ENCODE measurements at places on chromosomes 5 and 9. TPM values are rescaled to one million over a fixed set of nuclear protein-coding genes. Genes with fewer than 3 reads are reported as not detected.
A peak's percentile ranks its signal among the peaks of the same experiment; 100 is the strongest.

PCDHGB7 gene
- total RNA-seq: 0.33 TPM

ZMAT2 gene
- total RNA-seq: 62.1 TPM

IGFBPL1 gene
- not detected for total RNA-seq

OR1J2 gene
- total RNA-seq: not detected

C9orf152 gene
- not detected for total RNA-seq

AQP7 gene
- total RNA-seq: not detected

PCDHB5 gene
- total RNA-seq: not detected

SLC2A6 gene
- 42.3 TPM for total RNA-seq

- peak within 1 kb of the TSS; percentile 43 for H3K27ac ChIP-seq
- H3K36me3 ChIP-seq: no peaks in the 10 kb centered on the region
- peak within 1 kb of the TSS; percentile 52 for H3K4me3 ChIP-seq
- peaks cover 12% of the 10 kb centered on the region for H3K4me1 ChIP-seq
- peaks cover 3% of the 10 kb centered on the region for H3K27me3 ChIP-seq
Measured at GRCh38 chr9:97938081-97938644, at the start of gene HEMGN. Gene HEMGN, minus strand, starts transcription at chr9:97938172. Its CDS starts 36 bp downstream, at chr9:97938136.

DNA sequence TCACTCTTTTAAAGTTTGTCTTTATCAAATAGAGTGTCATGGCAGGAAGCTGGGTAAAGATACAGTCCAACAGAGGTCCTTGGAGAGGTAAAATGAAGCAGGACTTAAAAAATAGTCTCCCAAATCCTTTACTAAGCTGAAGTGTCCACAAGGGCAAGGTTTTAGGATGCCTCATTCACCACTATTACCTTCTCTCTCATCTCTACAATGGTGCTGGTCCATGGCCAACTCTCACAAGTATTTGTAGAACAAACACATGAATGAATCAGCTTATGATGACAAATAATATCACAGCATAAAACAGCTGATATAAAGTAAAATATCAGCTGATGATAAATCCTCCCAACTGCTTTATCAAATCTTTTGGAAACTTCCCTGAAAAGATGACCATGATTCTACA, 162.3 kb upstream of the ZNF462 start:
- H3K36me3 ChIP-seq: peaks cover 10% of the 10 kb centered on the region
- H3K27me3 ChIP-seq: no peaks in the 10 kb centered on the region
- H3K4me1 ChIP-seq: no peaks in the 10 kb centered on the region
- H3K4me3 ChIP-seq: no peak overlapping the region
- H3K27ac ChIP-seq: no peak overlapping the region

DNA sequence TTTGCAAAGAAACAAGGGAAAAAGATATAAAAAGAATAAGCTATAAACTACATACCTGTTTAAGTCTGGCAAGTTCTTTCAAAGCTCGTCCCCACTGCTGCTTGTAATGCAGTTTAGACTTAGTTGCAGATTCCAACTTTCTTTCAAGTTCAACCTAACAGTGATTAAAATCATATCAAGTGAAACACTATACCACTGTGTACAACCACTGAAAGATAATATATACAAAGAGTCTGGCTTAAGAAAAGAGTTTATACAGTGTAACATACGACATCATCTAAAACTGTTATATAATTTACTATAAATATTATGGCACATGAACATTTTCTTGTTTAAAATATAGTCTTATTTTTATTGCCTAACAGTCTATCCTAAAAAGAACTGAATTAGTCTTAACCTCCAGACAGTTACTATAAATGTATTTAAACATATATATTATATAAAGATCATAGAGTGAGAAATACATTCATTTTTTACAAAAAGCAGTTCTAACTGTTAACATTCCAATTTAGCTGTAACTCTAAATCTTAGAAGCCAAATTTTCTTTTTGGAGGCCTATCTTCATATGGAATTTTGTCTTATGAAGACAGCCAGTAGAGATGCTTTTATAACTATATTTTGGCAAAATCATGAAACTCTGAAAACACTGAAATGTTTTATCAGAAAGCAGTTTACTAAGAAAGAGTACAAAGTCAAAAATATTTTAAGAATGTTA, 58.6 kb downstream of the CEP120 start:
- no peak overlapping the region for H3K27ac ChIP-seq
- H3K27me3 ChIP-seq: no peaks in the 10 kb centered on the region

GRCh38 chr5:113081881-113082546, 105.4 kb downstream of the DCP2 start:
- no peak for DNase-seq
- H3K36me3 ChIP-seq: peaks cover 6% of the 10 kb centered on the region
- H3K4me1 ChIP-seq: no peaks in the 10 kb centered on the region
- no peak overlapping the region for H3K27ac ChIP-seq

DNA sequence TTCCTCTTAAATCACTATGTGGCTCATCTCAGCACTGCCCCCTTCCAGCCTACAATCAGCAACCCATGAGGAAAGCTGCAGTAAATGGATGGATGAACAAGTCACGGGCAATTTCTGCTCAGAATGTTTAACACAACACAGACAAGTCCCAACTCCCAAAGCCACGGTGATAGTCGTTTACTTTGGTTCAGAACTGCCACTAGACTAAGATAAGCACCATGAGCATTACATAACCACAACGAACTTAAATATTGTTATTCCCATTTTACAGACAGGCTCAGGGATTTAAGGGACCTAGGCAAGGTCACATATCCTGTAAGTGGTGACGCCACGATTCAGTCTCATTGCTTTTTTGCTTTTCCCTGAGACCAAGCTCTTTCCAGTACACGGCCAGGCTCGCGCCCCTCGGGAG, 2.0 kb upstream of the SMIM27 start:
- peak overlapping the region; percentile 100 for H3K27ac ChIP-seq
- no peaks in the 10 kb centered on the region for H3K27me3 ChIP-seq
- H3K4me3 ChIP-seq: peak overlapping the region; percentile 98
- no peak for DNase-seq

DNA sequence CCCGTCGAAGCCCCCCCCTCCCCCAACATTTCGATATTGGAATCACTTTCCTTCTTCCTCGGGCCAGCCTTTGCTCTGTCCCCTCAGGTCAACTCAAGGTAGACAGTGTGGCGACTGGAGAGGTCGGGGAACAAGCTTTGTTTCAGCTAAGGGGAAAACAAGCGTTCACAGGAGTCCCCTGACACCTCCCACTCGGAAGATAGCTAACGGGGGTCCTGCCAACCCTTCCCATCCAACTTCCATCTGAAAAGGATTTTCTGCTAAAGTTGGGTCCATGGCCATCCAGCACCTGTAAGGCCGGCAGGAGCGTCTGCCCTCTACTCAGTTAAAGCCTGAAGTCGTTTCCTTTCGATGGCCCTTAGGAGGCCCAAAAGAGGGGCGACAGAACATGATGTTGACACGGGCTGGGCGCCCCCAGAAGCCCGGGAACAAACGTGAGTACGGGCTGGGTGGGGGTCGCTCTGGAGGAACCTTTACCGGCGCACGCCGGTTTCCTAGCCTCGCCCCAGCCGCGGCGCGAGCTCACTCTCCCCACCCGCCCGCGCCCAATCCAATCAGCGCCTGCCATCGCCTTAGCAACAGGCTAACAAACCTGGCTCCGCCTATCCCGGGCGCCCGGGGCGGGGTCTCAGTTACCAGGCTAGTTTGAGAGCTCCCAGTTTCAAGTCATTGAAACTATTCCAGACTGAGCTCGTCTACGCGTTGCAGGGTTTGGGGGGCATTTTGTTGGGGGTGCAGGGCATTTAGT, 2.5 kb downstream of the ARRDC3 start:
- peaks cover 12% of the 10 kb centered on the region for H3K36me3 ChIP-seq
- H3K4me3 ChIP-seq: peak overlapping the region; percentile 93
- peak; percentile 96 for DNase-seq
- peaks cover 28% of the 10 kb centered on the region for H3K4me1 ChIP-seq
- H3K27ac ChIP-seq: peak overlapping the region; percentile 89

DNA sequence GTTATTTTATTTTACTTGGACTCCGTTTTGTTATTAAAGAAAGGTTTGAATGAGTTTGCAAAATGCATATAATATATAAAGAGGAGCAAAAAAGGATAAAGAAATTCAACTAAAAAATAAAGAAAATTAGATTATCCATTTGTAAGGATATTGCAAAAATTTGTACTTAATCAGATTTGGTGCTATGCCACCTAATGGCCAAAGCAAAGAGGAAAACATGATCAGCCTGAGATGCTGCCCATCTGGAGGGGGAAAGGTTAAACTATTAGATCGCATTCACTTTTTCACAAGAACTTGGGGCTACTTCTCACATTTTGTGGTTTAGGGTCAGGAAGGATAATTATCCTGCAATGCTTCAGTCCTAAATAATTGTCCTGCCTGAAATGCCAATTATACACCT, 350.6 kb downstream of the MLLT3 start:
- no peak overlapping the region for H3K27ac ChIP-seq
- DNase-seq: no peak
- no peak overlapping the region for H3K4me3 ChIP-seq
- no peaks in the 10 kb centered on the region for H3K36me3 ChIP-seq
- no peaks in the 10 kb centered on the region for H3K27me3 ChIP-seq
- H3K4me1 ChIP-seq: no peaks in the 10 kb centered on the region

DNA sequence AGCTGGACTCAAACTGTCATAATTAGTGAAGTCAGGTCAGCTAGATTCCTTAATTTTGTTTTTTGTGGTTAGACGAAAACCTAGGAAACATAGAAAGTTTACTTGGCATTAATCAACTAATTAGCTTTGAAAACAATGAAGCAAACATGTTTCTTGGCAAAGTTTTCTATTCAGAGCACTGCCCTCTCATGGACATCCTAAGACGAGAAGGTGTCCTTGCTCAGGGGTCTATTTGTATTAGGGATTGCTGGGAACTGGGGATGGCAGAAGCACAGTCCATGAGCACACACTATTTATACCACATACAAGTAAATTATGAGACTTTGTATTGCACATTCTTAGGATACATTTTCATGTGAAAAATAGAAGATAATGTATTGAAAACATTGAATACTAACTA, 49.7 kb downstream of the POC5 start:
- H3K36me3 ChIP-seq: peaks cover 6% of the 10 kb centered on the region
- no peak for DNase-seq
- peaks cover 40% of the 10 kb centered on the region for H3K4me1 ChIP-seq

DNA sequence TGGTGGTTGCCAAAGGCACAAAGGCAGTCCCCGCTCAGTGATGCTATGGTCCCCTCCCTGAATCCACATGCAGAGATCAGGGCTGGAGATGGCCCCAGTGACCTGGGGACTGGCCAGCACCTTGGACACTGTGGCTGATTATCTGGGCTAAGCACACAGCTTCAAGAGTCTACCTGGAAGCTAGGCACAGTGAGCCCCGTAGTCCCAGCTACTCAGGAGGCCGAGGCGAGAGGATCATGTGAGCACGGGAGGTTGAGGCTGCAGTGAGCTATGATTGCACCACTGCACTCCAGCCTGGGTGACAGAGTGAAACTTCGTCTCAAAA, 8.3 kb upstream of the SCGB3A1 start:
- H3K27ac ChIP-seq: no peak overlapping the region
- H3K36me3 ChIP-seq: no peaks in the 10 kb centered on the region
- peak; percentile 54 for DNase-seq

DNA sequence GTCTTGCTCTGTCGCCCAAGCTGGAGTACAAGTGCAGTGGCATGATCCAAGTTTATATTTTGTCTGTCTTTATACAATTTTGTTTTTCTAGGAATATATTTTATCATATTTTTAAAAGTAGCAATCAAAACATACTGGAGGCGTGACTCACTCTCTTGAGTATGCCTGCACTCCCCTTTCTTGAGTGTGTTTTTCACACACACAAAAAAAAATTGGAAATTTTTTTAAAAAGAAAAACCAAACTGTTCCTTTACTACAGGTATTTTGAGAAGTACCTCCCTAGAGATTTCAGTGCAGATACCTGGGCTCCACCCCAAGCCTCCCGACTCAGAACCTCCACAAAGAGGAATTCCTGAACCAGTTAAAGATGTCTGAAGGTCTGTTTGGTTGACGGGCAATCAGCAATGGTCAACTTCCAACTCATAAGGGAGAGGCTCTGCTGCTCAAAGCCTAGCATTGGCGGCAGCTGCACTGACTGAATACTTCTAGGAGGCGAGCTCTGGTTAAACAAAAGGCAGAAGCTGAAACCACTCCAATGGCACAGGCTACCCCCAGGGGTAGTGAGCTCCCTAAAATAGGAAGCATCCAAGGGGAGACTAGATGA, 27.4 kb downstream of the PDE6A start:
- no peaks in the 10 kb centered on the region for H3K36me3 ChIP-seq
- DNase-seq: no peak
- H3K4me3 ChIP-seq: no peak overlapping the region
- H3K4me1 ChIP-seq: no peaks in the 10 kb centered on the region

DNA sequence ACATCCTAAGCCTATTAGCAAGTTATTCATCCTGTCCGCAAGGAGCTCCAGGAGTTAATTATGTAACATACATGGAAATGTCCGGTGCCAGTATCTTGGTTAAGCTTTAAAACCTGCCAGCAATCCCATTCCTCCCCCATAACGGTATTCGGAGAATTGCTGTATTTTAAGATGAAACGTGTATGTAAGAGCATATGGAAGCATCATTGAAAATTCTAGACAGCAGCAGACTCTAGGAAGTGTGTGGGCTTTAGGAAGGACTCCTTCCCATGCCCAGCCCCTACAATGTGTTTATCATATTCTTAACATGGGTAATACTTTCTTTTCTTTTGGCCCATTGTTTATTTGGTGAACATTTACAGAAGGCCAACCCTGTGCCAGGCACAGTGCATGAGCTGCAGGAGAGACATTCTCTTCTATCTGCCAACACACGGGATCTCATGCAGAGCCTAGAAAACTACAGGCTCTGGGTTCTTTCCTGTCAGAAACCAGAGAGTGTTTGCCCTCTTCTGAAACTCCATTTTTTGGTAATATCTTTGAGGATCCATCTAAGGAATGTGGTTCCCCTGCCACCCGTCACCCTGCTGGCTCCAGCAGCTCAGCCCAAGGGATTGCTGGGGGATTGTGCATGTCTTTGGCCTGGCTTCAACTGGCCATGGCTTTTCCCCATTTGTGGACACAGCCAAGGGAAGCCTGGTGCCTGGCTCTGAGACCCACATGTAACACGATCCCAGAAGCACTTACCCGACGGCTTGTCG, 15.1 kb downstream of the ANGPTL2 start:
- no peak overlapping the region for H3K4me3 ChIP-seq
- no peak for DNase-seq
- H3K36me3 ChIP-seq: no peaks in the 10 kb centered on the region

- H3K27me3 ChIP-seq: peaks cover 14% of the 10 kb centered on the region
- DNase-seq: no peak
- no peaks in the 10 kb centered on the region for H3K36me3 ChIP-seq
- no peak overlapping the region for H3K27ac ChIP-seq
- no peak overlapping the region for H3K4me3 ChIP-seq
Measured at GRCh38 chr5:42596817-42597216, 159.8 kb upstream of the CCDC152 start.

GRCh38 chr5:151214614-151215545, 9.0 kb downstream of the CCDC69 start:
- H3K27ac ChIP-seq: peak overlapping the region; percentile 98
- peak overlapping the region; percentile 86 for H3K4me3 ChIP-seq
- peaks cover 72% of the 10 kb centered on the region for H3K4me1 ChIP-seq
- no peaks in the 10 kb centered on the region for H3K27me3 ChIP-seq
- peak; percentile 61 for DNase-seq
- H3K36me3 ChIP-seq: peaks cover 5% of the 10 kb centered on the region

- no peak for DNase-seq
- H3K27me3 ChIP-seq: no peaks in the 10 kb centered on the region
- H3K27ac ChIP-seq: no peak overlapping the region
- H3K36me3 ChIP-seq: no peaks in the 10 kb centered on the region
- no peak overlapping the region for H3K4me3 ChIP-seq
- H3K4me1 ChIP-seq: peaks cover 5% of the 10 kb centered on the region
Measured at GRCh38 chr5:61289669-61290306, 42.3 kb upstream of the ZSWIM6 start.

- DNase-seq: no peak
- no peak within 1 kb of the TSS for H3K4me3 ChIP-seq
- H3K27me3 ChIP-seq: peaks cover 71% of the 10 kb centered on the region
- peaks cover 19% of the 10 kb centered on the region for H3K36me3 ChIP-seq
- H3K4me1 ChIP-seq: peaks cover 4% of the 10 kb centered on the region
- no peak within 1 kb of the TSS for H3K27ac ChIP-seq
Measured at GRCh38 chr5:141330299-141331080, at the start of gene PCDHGA1. Gene PCDHGA1, plus strand, starts transcription at chr5:141330514.
